ENCODE measurements at places on chromosomes 5 and 9.

DNA sequence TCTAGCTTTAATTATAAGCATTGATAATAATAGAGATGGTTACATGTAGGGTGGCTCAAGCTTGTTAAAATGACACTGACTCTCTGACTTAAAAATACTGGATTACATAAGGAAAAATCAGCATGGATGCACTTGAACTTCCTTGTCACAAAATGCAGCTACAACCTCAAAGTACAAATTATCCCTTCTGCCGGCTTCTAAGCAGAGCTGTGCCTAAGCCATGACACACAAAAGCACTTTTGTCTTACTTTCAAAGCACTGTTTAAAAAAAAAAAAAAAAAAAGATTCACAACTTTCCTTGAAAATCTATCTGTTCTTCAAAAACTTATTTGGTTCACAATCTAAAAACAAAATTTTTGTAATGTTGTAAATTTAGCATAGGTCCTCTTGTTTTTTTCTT lies 36.4 kb upstream of the ZFAND5 start:
- DNase-seq = no peak

DNA sequence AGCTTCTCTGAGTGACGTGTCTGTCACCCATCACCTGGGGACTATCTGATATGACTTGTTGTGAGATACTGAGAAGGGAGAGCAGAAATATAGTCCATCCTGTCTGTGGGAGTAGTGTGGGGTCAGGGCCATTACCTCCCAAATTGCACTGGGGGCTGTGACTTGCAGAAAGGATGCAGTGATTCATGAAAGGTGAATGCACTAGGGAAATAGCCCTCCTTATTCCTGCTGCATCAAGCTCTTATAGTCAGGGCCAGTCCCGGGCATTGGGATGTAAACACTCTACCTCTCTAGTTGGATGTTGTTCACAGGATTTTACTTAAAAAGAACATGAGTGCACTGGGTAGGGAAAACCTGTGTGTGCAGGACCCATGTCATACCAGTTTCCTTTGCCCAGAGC lies 124.8 kb downstream of the STK32A start:
- DNase-seq = no peak

DNA sequence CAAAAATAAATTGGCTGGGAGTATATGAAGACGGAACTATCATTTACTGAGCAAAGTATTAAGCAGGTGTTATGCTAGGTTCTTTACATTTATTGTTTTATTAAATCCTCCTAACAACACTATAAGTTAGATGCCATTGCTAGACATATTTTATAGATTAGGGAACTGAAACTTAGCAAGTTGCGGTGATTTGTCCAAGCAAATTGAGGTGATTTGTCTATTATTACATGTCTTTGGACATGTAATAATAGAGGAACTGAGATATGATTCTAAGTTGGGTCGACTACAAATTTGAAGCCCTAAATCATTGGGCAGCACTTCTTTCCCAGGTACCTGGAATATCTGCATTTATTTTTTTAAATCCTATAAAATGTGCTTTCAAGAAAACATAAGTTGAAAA lies 429.9 kb downstream of the GABRG2 start:
- no peak for DNase-seq

GRCh38 chr5:9919306-9920030 lies 289.3 kb upstream of the TAS2R1 start:
- no peak for DNase-seq

DNA sequence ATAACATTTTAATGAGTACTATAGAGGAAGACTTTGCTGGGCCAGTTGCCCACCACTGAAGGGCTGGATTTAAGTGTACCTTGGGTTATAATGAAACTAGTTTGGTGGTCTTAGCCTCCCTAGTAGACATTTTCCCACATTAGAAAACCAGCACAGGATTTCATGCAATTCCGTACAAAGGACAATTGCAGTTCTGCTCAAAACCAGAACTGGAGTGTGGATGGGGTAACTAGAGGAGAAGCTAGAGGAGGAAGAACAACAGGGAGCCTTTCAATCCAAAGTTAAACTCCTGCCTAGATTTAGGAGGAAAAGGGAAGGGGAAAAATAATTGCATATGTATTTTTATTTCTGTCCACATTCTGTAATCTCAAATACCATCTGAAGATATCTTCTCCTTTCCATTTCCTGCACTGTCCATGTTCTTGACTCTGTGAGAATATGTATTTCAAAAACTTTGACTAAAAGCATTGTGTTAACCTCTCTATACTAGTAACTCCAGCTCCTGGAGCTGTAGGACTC lies 97.5 kb upstream of the SSBP2 start:
- no peak for DNase-seq

GRCh38 chr5:82211855-82212572 lies 66.1 kb downstream of the RPS23 start:
- DNase-seq = no peak

GRCh38 chr9:116144555-116144954 lies 9.0 kb upstream of the PAPPA start:
- no peak for DNase-seq

DNA sequence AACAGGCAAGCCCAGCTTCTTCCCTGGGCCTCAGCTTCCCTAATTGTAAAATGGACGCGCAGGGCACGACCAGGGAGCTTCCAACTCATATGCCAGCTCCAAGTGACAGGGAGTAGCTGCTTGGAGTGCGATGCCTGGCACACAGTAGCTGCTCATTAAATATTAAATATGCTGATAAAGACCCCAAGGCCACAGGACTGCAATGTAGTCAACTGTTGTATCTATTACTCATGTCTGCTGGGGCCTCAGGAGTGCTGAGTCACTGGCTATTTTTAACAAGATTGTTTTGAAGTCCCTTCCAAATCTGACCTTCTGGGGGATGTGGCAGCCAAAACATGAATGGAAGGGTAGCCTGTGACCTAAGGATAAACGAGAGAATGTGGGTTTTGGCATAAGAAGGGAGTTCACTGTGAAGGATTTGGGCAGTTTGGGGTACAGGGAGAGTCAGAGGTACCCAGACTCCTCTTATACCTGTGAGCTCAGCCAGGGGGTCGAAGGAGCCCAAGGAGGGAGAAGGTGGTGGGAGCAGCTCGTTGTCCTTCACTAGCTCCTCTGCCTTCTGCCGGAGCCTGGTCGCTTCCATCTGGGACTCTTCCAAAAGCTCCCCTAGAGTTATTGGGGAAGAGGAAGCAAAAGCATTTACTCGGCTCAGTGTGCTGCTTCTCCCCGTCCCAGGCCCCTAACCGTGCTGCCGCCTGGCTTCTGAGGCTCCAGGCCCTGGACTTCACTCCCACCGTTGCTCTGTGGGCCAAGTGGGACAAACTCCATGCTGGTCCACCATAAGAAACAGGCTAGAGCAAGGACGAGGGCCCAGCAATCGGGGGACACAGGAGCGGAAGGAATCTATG lies 17.5 kb downstream of the TNIP1 start:
- no peak for DNase-seq

DNA sequence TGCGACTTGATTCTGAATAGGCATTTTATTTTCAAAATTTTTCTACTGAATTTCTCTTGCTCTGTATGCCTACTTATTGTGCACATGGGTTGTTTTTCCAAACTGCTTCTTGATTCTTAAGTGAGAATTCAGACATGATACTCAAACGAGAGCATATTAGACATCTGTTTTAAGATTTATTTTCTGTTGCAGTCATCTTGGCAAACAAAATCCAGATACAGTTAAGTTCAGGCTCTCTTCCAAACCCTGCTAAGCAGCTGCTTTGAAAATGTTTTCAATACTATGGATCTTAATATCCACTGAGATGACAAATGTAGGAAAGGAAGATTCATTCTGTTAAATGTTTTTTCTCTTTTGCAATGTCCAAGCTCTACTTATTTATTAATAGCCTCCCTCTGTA lies 4.5 kb downstream of the TMEM215 start:
- DNase-seq = no peak

DNA sequence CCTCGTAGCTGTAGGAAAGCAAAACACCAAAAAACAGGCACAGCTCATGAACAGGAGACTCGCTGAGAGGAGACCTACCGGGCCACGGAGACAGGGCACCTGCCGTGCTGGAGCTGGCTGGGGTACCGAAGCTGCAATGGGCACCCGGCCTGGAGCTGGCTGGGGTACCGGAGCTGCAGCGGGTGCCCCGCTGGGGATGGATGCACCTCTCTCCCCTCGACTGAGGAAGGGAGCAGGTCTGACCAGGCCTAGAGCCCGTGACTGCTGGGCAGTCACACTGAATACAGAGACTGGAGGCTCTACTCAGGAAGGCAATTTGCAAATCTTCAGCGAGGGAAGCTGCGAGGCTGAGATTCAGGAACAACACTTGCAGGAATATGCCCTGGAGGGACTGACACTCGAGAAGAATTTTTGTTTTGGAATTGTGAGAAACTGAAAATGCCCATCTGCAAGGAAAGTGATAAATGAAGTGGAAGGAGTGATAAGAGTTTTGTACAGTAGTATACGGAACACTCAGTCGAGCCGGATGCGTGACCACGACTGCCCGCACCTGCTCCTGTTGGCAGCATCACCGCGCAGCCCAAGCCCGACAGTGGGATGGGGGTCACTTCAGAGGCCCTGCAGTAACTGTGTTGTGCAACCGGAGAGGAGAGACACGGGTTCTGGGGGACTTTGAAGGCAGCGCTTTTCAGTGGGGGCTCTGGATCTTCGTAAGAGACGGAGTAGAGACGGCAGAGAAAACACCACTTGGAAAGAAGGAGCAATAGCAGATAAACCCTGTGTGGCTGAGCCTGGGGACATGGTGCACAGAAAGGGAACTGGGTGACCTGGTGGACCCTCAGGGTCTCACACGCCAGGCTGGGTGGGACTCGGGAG lies 27.9 kb upstream of the LPCAT1 start:
- no peak for DNase-seq

GRCh38 chr9:25684321-25684720 lies 6.1 kb upstream of the TUSC1 start:
- DNase-seq = no peak

DNA sequence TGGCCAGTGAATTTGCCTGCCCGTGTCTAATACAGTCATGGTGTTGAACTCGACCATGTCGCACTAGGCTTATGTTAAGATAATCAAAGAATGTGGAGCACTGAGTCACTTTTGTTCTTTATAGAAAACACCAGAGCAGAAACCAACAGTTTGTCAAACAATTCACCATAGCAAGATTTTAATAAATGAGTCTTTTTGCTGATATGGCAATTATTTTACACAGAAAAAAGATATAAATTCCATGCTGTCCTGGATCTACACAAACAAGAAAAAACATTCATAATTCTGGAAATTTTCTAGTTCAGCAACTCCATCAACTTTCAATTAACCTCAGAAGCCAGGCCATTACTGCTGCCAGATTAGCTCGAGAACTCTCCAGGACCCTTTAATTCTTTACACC lies 208.9 kb downstream of the ZNF608 start:
- no peak for DNase-seq

GRCh38 chr5:173056783-173057061 lies 570 bp downstream of the CREBRF start:
- DNase-seq = no peak

GRCh38 chr9:134830126-134830525 lies 50.5 kb upstream of the FCN2 start:
- DNase-seq = no peak

DNA sequence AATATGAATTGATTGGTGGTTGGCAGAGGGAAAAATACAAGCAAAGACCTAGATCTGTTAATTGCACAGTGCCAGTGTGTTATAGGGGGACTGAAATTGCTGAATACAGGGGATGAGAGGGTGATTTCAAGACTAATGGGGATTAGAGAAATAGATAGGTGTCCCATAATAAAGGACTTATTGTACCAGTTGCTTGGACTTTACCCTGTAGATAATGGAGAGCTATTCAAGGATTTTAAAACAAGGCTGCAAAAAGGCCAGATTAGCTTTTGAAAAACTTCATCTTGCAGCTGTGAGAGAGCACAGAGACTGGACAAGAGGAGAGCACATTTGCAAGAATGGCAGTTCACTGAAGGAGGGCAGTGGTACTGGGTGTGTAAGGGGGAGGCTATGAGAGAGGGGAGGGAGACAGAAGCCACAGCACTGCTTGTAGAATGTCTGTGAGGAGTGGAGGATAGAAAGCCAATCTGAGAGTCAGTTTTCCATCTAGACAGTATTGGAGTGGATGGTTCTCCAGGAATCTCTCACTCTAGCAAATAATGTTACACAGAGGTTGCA lies 28.8 kb upstream of the SCAMP1 start:
- no peak for DNase-seq

DNA sequence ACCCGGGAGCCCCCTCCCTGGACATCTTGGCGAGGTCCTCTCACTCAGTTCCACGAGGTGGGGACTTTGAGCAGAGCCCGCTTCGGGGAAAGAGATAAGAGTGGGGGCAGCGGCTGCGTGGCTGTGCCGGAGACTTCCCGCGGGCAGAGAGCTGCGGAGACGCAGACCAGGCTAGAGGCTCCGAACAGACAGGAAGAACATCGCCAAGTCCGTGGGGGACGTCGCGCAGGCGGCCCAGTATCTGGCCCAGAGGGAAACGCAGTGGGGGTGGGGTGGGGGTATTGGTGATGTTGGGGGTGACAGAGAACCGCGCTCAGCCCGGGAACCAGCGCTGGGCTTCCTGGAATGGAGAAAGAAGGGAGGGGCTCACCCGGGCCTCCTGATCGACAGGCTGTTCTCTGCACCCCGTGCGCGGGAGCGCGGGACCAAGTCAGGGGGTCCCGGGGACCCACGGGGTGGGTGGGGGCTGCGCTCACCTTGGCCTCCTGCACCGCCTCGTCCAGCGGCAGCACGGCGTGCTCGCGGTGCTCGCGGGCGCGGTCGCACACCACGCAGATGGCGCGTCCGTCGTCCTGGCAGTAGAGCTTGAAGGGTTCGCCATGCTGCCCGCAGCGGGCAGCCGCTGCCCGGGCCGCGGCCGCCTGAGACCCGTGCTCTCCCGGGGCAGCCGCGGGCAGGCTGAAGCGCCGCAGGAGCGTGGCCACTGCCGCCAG lies 727 bp downstream of the TRIM7 start:
- DNase-seq = peak; percentile 44

DNA sequence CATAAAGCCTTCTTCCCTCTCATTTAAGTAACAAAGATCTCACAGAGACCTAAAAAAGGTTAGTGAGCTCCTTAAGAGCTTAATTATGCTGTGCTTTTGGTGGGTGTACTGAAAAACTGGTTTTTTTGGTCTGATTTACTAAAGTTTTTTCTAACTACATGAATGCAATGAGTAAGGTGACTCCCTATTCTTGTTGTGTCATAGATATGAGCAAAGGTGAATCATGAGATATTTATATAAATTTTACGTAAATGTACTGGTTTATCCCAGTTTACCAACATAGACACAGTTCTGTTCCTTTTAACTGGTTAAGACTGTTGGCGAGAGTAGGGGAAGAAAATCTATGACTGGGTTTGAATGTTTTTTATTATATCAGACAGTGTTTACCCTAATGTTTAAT lies 250.5 kb downstream of the NR2F1-AS1 start:
- no peak for DNase-seq

DNA sequence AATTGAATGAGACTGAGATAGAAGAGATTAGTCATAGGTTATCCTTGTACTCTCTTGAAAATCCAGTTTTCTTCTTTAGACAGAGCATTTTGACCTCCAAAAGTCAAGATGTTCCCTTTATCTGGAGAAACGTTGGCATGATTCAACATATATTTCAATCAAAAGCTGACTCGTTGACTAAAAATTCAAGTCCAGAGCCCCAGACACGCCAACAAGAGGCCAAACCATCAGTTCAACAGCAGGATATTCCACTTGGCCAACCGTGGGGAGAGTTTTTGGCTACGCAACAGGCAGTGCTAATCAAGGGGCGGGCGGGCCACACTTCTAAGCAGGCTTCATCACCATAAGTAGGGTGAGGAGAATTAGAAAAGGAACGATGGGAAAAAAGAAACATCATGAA lies 119.1 kb downstream of the SLIT3 start:
- DNase-seq = no peak

Data from pancreas (tissue), 10 donors.